ENCODE measurements at places on chromosomes 3 and 15.

DNA sequence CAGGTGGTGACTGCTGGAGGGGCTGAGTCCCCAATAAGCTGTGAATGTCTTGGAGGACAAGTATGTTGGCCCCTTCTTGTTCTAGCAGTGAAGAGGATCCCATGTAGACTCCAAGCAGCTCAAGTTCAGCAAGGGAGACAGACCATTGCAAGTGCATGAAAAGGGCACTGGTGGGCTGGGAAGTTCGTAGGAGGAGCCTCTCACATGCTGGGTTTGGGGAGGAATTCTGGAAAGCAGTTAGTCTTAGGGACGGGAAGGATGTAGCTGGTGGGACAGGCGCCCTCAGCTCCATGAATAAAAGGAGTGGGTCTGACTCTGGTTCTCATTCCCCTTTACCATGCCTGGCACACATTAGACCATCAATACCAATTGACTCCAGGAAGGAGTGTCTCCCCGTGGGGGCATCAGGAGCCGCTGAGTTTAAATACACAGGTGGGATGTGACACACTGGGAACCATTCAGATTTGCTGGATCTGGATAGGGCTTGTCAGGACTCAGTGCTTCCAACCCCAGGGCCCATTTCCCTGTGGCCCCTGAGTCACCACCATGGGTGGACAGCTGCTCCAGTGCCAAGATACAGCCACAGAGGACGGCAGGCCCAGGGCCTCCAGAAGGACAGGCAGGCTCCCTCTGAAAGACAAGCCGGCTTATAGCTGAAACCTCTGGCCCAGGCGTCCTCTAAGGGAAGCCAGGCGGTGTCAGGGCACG lies 552 bp upstream of the XYLB start:
- DNase-seq, result no peak

DNA sequence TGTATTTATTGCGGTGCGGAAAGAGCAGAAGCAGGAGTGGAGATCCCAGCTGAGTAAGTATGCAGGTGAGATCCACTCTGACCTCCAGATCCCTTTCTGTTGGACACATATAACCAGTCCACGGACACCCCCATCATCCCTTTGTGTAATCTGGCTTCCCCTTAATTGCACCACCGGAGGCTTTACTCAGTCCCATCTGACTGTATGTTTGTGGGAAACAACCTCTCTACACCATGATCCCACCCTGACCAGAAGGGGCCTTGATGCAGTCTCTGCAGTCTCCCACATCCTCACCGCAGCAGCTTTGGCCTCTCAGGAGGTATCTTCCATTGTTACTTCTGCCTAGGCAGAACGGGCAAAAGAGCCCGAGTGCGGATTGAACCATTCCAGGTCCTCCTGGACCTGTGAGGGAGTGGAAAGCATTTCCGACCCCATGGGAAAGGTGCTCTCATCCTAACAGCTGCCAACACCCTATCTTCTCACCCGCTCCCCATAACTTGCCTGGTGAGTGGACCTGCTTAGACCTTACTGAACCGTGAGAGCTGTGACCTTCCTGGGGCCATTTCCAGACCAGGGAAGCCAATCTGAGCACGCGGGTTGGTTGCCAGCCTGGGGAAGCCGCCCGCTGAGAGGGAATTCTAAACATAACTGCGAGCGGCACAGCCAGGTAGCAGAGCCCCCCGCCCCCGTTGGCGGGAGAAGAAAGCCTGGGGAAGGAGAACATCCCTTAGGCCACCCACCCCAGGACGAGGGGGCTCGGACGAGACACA lies 1.1 kb downstream of the SLCO2A1 start:
- DNase-seq, result no peak

GRCh38 chr3:111915905-111916304 lies 56.8 kb downstream of the PHLDB2 start:
- no peak for DNase-seq

- DNase-seq, result no peak
Observed at GRCh38 chr3:14273901-14274611, 95.4 kb downstream of the LSM3 start.

DNA sequence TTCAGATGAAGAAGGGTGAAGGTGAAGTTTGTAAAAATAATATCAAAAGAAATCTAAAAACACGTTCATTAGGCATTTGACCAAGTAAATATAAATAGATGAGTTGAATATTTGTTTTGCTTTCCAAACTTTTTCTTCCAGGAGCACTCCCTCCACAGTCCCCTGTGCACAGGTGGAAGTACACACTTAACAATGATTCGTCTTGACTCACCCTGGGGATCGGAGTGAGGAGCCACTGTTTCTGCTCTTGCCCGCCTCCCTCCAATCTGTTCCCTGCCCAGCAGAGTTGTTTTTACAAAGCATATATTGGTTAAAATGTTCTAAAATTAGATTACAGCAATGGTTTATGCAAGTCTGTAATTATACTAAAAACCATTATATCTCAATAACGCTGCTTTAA lies 175.1 kb downstream of the PTPRG start:
- DNase-seq, result no peak

DNA sequence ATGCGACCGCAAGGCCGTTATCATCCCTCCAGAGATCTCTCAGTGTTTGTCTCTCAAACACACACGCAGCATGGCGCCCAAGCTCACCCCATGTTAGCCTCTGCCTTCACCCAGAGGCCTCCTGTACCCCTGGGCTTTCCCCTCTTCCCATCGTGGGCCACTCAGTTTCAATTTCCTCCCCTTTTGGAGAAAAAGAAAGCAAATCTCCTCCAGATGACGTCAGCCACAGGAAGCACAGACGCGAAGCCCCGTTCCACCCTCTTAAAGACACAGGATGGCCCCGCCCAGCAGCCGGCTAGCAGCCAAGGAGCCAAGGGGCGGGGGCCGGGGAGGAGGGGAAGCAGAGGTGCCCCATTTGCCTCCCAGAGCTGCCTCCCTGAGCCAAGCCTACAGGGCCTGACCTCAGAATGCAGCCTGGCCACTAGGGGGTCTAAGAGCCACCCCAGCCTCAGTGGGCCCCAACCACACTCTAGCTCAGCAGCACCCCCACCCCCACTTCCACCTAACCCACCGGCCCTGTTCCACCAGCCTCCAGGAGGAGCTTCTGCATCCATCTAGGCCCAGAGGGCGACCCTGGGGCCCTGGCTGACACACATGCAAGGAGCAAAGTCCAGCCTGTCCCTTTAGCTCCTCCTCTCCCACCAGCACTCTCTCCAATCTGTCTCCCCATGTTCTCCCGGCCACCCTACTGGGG lies 26.5 kb downstream of the ATRIP start:
- DNase-seq, result peak; percentile 96

DNA sequence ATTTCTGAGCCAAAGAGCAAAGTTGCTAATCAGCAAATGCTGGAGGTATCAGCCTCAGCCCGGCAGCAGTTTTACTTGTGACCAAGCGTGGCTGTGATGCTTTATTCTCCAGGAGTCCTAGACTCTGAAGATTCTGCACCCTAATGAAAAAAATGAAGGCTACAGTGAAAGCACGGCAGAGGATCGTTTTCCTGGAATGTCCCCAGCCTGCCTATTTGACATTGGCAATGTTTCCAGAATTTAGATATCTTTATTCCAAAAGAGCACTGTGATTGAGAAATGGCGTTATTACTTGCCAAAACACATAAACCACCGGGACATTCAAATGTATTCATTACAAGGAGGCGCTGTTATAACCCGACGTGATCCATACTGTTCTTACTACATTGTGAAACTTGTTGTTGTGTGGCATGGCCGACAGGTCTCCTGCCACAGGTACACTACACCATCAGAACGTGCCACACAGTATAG lies 263.8 kb downstream of the SLCO3A1 start:
- DNase-seq, result no peak

DNA sequence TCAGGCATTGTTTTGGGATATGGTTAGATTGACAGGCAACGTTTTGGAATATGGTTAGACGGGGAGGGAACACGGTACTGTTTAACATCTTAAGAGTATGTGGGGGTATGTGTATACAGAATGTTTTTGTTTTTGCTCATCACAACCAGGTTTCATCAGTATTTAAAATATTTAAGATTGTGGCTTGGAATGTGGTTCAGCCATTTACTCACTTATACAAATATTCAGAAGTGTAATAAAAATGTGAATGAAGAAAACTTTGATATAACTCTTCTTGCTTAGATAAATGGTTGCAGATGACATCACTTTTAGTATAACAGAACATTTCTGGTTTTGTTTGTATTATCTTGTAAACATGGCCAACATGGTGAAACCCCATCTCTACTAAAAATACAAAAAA lies 3.9 kb upstream of the PAK2 start:
- no peak for DNase-seq

DNA sequence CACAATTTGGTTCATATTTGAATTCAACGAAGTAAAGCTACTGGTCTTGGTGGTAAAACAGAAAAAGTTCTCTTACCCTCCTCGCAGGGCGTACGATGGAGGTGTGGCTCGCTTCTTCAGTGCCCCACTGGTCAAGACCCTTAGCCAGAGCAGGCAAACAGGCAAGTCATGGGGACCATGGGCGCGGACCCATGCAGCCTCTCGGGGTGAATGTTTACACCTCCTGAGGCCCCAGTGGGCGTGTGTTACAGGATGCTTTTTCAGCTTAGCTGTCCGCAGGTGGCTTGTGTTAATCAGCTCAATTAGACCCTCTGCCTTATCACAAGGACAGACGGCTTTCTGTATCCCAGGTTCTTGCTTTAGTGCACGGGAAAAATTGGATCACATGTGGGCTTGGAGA lies 991.8 kb downstream of the GBE1 start:
- DNase-seq, result no peak

GRCh38 chr3:179432021-179432420 lies 19.2 kb downstream of the GNB4 start:
- DNase-seq, result no peak

DNA sequence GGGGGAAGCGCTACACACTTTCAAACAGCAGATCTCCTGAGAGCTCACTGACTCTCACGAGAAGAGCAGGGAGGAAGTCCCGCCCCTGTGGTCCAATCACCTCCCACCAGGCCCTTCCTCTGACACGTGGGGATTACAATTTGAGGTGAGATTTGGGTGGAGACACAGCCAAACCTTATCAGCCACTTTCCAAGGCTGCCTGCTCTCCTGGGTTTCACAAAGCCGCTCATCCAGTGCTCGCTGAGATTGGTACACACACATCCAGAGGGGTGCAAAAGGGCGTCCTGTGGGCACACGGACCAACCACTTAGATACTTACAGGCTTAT lies 23.1 kb downstream of the XXYLT1 start:
- no peak for DNase-seq

DNA sequence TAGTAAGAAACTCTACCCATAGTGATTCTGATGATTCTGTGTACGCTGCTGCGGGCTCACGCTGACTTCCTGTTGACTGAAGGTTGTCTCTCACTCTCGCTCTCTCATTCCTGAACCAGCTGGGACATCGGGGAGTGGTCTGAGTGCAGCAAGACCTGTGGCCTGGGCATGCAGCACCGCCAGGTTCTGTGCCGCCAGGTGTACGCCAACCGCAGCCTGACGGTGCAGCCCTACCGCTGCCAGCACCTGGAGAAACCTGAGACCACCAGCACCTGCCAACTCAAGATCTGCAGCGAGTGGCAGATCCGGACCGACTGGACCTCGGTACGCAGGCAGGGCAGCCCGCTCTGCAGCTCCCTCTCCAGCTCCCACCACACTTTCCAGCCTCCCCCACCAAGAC lies 63.6 kb upstream of the NR2E3 start:
- no peak for DNase-seq

GRCh38 chr3:141452045-141452444 lies 34.8 kb upstream of the RASA2 start:
- DNase-seq, result peak; percentile 53

DNA sequence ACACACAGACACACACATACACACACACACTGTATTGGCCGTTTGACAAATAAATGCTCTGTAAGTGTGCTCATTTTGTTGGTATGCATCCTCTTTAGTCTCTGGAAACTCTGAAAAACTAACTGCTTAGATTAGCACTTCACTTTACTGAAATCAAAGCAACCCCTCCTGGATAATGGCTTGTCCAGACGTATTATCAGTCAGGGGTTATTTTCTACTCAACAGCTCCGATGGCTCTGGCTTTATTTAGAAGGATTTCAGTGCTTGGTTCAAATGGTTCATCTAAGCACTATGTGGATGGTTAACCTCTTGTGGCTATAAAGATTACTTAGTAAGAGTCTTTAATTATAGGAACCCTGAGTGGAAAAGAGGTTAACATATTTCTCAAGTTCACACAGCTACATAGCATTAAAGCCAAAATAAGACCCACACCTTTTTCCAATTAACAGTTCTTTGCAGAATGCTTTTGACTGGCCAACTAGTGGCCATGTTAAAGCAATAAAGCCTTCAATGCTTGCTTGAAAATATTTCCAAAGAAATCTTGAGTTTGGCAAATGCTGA lies 516.1 kb upstream of the NAALADL2 start:
- no peak for DNase-seq

GRCh38 chr3:10389339-10389738 lies 68.4 kb upstream of the SEC13 start:
- no peak for DNase-seq

DNA sequence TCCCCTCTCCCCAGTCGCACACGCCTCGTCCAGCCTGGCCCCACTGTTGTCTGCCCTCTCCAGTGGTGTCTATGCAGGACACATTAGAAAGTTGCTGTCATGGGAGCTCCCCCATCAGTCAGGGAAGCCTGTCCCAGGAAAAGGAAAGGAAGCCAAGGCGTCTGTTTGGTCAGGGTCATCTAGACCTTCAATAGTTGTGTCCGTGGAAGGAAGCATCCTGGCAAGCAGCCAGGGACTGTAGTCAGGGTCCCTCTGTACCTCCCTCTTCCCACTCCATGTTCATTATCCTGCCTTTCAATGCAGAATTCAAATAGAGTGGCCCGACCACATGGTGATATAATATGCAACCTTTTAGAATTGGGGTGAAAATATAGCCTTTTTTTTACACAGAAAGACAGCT lies 60.7 kb upstream of the RAB6B start:
- DNase-seq, result no peak

- no peak for DNase-seq
Observed at GRCh38 chr15:62658498-62658897, 384.0 kb upstream of the TPM1 start.

- DNase-seq, result no peak
Observed at GRCh38 chr15:53984221-53984620, 6.0 kb downstream of the UNC13C start.

- DNase-seq, result no peak
Observed at GRCh38 chr3:66463730-66464511, 36.9 kb downstream of the LRIG1 start.

DNA sequence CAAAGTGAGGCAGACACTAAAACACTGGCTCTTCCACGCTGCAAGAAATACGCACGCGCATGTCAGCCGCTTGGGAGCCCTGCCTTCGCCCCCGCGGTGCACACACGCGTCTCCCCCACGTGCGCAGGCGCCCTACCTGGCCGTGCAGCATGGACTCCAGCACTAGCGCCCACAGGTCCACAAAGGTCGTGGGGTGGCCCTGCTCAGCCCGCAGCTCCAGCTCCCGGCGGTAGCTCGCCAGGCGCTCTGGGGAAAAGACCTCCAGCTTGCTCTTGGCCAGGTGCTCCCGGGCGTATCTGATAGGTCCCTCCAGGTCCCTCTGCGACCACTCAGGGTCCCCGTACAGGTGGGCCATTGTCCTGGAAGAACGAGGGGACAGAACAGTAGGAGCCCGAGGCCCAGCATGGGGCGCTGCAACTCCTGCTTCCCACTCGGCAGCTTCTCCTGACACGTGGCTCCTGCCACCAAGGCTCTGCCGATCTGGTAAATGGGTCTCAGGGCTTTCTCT lies 14.9 kb downstream of the PLA2G4D start:
- DNase-seq, result no peak

Measured in CD4-positive, alpha-beta T cell treated with Interleukin-17A for 4 hours (primary cell).